Bronchial epithelial cell (primary cell): ENCODE measurements at places on chromosomes 4 and X. TPM values are rescaled to one million over a fixed set of nuclear protein-coding genes. Genes with fewer than 3 reads are reported as not detected.

Gene C4orf54
- under 0.01 TPM in 2 replicates for total RNA-seq

Gene NXF3
- not detected in 2 replicates for total RNA-seq

Gene FAM9B
- total RNA-seq, result not detected in 2 replicates

Gene MBNL3
- 3.7 and 4.7 TPM in 2 replicates for total RNA-seq

Gene PSAPL1
- 0.26 TPM in 1 of 2 replicates, not detected in the other for total RNA-seq

Gene GLOD5
- not detected in 2 replicates for total RNA-seq

Gene TRMT44
- 10.0 and 14.1 TPM in 2 replicates for total RNA-seq

Gene XAGE1A
- total RNA-seq, result not detected in 2 replicates

Gene MAGEB18
- not detected in 2 replicates for total RNA-seq

Gene MORC4
- 23.7 and 37.9 TPM in 2 replicates for total RNA-seq

Gene OPRPN
- not detected in 2 replicates for total RNA-seq

Gene TMEM144
- total RNA-seq, result 4.2 and 6.9 TPM in 2 replicates

Gene AKAP14
- total RNA-seq, result not detected in 2 replicates

Gene FAT1
- 237 and 301 TPM in 2 replicates for total RNA-seq

Gene IKBKG
- 8.4 and 10.3 TPM in 2 replicates for total RNA-seq

Gene ASMT
- under 0.01 and 0.13 TPM in 2 replicates for total RNA-seq

Gene ATP8A1
- total RNA-seq, result 1.4 and 2.1 TPM in 2 replicates

Gene DUSP21
- total RNA-seq, result not detected in 2 replicates

Gene USP17L15
- not detected in 2 replicates for total RNA-seq

Gene EMCN
- not detected in 2 replicates for total RNA-seq

Gene FGFR3
- total RNA-seq, result 29.0 and 133 TPM in 2 replicates

Gene SPANXN3
- not detected in 2 replicates for total RNA-seq

Gene LAMP2
- 112 and 118 TPM in 2 replicates for total RNA-seq

Gene OFD1
- 13.4 and 26.0 TPM in 2 replicates for total RNA-seq

Gene ZMAT1
- under 0.01 and 0.13 TPM in 2 replicates for total RNA-seq

Gene KLB
- under 0.01 TPM in 2 replicates for total RNA-seq

Gene KDM5C
- total RNA-seq, result 64.5 and 151 TPM in 2 replicates

Gene POLN
- 1.4 and 1.6 TPM in 2 replicates for total RNA-seq

Gene TEX13D
- total RNA-seq, result not detected in 2 replicates
